ENCODE measurements at places on chromosomes 11 and 22.

GRCh38 chr11:110312670-110313069 is 16.3 kb upstream of the RDX start:
- no peak for DNase-seq

DNA sequence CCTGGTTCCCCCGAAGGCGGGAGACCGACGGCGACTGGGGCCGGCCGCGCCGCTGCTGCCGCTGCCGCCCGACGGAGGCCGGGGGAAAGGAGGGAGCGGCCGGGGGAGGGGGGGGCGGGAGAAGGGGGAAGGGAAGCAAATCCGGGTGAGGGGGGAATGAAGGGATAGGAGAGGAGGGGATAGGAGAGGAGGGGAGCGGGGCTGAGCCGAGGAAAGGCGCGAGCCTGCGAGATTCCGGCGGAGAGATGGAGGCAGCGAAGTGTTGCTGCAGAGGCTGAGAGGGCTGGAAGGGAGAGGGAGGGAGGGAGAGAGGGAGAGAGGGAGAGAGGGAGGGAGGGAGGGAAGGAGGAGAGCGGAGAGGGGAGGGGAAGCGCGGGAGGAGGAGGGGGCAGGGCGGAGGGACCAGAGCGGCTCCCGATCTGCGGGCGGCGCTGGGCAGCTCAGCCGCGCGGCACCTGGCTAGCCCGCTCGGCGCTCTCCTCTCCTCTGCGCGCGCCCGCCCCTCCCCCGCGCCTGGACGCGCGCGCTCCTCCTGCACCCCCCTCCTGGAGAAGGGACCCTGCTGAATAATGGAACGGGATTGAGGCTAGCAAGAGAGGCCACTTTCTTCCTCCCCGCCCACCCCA is 52.3 kb downstream of the SLC22A12 start:
- DNase-seq = peak; percentile 75

DNA sequence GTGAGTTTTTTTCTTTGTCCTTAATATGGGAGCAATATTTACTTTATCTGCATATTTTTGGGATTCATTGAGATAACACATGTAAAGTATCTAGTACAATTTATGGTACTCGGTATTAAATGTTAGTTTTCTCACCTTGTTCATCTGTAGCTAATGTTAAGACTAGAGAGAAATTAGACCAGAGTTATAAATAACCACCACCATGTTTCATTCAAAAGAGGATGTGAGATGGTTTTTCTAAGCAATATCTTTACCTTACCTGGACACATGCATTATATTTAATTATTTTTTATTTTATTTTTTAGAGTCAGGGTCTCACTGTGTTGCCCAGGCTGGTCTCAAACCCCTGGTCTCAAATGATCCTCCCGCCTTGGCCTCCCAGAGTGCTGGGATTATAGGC is 18.4 kb downstream of the ARHGAP42 start:
- DNase-seq = no peak

GRCh38 chr11:118511601-118512000 is 15.7 kb upstream of the TTC36 start:
- DNase-seq = no peak

GRCh38 chr22:20002636-20003035 is 14.0 kb downstream of the ARVCF start:
- no peak for DNase-seq

GRCh38 chr22:48842583-48842945 is 985.1 kb downstream of the BRD1 start:
- no peak for DNase-seq

DNA sequence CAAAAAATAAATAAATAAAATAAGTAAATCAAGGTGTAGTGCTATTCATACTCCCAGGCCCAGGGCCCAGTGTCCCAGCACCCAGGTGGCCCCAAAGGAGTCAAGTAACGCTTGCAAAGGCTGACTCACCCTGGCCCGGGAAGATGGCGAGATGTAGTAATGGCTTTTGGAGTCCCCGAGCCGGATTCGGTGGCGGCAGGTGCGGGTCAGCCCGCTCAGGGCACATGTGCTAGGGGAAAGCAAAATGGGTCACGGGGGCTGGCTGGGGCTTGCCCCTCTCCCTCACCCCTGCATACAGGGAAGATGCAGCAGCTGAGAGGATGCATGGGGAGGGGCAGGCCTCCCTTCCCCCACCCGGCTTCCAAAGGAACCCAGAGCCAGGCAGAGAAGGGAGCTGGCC is 11.0 kb upstream of the FADS3 start:
- no peak for DNase-seq

DNA sequence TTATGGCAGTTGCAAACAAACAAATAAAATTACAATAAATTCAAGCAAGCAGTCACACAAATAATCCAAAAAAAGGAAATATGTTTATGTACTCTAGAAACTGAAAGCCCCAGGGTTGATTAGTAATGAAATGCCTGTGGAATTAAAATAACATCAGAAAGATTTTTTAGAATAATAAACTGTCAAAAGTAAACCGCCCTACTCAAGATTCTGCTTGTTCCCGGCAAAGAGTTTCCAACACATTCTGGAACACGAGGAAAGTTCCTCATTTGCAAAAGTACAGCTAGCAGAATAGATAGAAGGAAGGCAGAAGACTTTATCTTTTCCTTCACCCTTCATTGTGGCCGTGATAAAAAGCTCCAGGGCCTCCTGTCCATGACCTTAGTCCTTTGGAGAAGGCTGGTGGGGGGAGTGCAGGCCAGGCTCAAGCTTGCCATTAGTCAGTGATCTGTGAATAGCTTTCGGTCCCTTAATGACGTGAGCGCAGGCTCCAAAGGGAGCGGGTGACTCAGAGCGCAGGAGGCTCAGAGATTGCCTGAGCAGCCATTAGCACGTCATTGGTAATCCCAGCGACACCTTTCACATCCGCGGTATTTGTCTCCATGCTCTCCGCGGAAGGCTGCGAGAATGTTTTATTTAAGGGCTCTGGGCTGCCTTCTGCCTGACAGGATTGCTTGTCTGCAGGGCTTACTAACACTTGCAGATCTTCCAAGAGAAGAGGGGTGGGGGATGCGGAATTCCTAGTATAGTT is 458.3 kb downstream of the METTL15 start:
- peak; percentile 76 for DNase-seq

GRCh38 chr22:38028344-38029130 is 28.7 kb upstream of the PICK1 start:
- no peak for DNase-seq

GRCh38 chr11:119704849-119705248 is 24.2 kb downstream of the NECTIN1 start:
- no peak for DNase-seq

DNA sequence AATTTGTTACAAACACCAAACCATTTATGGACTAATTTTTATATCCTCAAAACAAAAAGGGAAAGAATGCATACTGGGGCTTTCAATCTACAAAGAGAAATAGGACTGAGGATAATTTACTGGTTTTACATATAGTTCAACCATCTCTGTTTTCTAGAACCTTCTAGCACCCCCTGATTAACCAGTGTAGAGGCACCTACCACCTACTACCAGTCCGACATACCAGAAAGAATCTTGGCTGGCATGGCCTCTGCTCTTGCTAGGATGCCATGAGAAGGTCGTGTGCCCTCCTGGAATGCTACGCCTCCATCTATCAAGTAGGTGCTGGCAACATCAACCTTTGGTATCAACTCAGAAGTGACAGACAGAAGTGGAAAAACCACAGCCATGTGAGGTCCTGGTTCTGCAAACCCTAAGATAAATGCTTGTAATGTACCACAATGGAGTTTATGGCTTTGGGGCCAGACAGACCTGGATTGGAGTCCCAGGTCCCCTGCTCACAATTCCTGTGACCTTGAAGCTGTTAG is 28.2 kb downstream of the MYH9 start:
- DNase-seq = no peak

- DNase-seq = no peak
These were observed 102.6 kb downstream of the MYO18B start for GRCh38 chr22:25844601-25845000.

DNA sequence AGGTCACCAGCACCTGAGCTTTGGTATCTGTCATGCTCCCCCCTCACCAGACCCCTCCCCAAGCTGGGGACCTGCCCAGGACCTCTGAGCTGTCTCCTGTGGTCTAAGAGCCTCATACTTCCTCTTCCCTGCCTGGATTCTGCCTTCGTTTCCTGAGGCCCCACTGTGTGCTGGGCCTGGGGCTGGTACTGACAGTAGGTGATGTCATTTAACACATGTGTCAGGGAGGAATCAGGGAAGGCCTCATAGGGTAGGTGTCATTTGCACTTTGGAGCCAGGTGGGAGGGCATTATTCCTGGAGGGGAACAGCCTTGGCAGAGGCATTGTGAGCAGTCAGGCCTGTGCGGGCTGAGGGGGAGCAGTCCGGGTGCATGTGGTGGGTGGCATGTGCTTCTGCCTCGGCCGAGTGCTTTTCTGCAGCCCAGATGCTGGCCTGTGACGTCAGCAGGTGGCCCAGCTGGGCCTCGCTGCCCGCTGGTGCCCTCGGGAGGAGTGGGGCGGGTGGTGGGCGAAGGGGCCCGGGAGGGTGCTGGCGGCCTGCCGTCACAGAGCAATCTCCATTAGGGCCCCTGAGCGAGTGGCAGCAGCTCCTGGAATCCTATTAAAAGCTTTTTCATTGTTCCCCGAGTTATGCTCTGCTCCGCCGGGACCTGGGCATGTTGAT is 9.1 kb downstream of the FLRT1 start:
- DNase-seq = no peak

GRCh38 chr11:70786021-70786665 is 387.8 kb downstream of the CTTN start:
- DNase-seq = no peak

- no peak for DNase-seq
These were observed 1421.2 kb upstream of the RAG2 start for GRCh38 chr11:38019072-38019775.

DNA sequence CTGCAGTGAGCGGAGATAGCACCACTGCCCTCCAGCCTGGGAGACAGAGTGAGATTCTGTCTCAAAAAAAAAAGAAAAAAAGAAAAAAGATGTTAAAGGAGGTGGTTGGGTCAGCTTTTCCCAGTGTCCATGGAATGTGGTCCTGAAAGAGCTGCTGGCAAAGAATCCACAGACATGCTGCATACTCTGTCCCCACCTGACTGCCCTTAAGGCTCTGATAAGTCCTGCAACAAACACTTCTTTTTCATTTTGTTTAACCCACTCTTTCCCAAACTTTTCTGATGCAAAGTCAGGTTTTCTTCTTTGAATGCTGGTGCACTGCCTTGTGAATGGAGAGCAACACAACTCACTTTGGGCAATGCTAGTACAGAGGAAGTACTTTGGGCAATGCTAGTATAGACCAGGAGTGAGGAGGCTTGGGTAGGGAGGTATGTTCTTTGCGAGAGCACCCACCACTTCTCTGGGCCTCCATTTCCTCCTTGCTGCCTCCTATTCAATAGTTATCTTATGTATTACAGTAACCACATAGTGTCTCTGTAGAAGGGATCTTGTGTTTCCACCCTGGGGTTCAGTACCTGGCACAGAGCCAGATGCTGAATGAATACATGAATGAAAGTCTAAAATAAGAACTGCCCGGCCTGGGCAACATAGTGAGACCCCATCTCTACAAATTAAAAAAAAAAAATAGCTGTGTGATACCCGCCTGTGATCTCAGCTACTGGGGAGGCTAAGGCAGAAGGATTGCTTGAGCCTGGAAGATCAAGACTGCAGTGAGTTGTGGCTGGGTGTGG is 18.9 kb downstream of the LIF start:
- DNase-seq = no peak

GRCh38 chr22:22397292-22397870 is 111.2 kb downstream of the ZNF280B start:
- DNase-seq = no peak

DNA sequence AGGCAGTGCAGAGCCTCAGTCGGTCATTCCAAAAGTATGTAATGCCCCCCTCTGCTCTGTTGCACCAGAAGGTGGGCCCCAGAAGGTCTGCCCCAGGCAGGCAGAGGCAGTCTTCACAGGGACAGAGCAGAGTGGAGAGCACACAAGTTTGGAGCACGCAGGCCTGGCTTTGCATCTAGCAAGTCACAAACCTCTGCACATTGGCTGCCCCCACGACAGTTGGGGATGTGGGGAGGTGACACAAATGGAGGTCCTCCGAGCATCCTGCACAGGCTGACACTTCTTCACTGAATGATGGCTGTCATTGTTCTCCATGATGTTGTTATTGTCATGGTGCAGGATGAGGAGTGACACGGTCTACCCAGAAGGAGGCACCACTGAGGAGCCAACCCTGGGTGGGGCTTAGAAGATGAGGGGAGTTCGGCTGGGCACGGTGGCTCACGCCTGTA is 11.9 kb downstream of the TOM1 start:
- no peak for DNase-seq

GRCh38 chr11:116946414-116946813 is 109.0 kb upstream of the APOA1 start:
- DNase-seq = no peak

GRCh38 chr11:38153985-38154384 is 1555.9 kb upstream of the RAG2 start:
- no peak for DNase-seq

DNA sequence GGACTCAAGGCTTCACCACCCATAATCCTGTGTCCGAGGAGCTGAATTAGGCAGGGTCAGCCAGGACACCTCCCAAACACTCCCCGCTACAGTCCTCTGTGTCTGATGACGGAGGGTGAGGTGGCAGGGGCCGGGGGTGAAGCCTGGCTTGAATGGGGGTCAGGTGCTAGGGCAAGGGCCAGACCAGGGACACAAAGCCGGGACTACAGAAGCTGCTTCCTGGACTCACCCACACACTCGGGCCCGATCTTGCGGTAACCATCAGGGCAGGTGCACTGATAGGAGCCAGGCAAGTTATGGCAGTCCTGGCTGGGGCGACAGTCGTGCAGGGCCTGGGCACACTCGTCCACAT is 2.3 kb downstream of the EFEMP2 start:
- no peak for DNase-seq

GRCh38 chr11:32448232-32448631 is 12.9 kb upstream of the WT1 start:
- no peak for DNase-seq

DNA sequence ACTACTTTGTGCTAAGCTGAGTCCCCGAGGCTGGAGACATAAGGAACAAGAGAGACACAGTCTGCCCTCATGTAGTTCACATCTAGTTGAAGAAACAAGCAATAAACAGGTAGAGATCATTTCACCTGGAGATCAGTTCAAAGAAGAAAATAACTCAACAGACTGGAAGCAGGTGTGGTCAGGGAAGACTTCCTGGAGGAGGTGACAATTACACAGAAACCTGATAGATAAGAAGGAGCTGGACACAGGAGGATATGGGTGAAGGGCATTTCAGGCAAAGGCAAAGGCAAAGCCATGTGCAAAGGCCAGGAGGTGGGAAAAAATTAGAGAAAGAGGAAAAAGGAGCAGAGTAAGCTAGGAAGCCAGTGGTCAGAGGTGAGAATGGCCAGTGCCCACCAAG is 115.6 kb downstream of the MN1 start:
- no peak for DNase-seq

DNA sequence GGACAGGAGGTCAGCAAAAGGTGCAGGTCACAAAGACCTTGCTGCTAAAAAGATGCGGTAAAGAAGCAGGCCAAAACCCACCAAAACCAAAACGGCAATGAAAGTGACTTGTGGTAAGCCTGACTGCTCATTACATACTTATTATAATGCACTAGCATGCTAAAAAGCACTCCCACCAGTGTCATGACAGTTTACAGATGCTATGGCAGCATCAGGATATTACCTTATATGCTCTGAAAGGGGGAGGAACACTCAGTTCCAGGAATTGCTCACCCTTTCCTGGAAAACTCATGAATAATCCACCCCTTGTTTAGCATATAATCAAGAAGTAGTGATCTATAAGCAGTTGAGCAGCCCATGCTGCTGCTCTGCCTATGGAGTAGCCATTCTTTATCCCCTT is 45.2 kb upstream of the SLC5A12 start:
- DNase-seq = no peak

Data from dorsolateral prefrontal cortex (tissue), 122 donors.